ENCODE measurements at places on chromosomes 13 and 19.
A peak's percentile ranks its signal among the peaks of the same experiment; 100 is the strongest.

- no peak for DNase-seq
Observed at GRCh38 chr13:98977568-98978265, at the start of gene DOCK9. Gene DOCK9, minus strand, starts transcription at chr13:98978064. Its CDS starts 155 bp downstream, at chr13:98977909.

DNA sequence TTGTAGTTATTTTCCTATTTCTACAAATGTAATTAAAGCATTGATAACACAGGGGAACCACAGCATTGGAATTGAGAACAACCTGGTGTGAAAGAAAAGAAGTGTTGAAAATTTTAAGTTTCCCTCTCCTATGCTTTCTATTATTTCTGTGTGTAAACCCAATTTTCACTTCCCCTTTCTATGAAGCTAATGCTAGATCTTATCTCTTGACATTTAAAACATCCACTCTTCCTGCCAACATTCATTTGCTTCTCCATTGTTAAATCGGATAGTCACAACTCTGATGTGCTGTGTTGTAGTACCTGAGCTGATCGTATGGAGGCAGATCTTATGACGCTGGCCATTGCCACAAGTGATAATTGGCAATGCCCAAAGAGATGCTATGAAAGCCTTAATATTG, 203.0 kb downstream of the ITGBL1 start:
- DNase-seq, result no peak

GRCh38 chr13:111850458-111850857, 216.5 kb upstream of the SOX1 start:
- peak; percentile 32 for DNase-seq

GRCh38 chr13:48000559-48001113, 437 bp downstream of the SUCLA2 start:
- no peak for DNase-seq

GRCh38 chr13:73741111-73741510, 393.1 kb downstream of the KLF12 start:
- no peak for DNase-seq

DNA sequence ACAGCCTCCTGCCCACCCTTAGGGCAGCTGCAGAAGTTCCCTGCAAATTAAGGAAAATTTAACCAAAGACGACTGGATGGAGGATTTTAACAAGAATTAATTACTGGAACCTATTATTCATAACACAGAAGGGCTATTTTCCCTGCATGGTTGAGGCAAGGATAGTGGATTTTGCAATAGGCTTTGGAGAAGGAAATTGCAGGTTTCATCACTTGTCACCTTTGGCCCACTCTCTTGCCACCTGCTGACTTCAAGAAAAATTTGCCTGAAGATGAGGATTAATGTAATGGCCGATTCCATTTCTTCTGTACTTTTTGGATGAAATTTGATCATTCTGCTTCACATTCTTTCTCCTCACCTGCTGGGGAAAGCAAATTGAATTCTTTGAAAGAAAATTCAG, 261.7 kb downstream of the FGF9 start:
- DNase-seq, result no peak

DNA sequence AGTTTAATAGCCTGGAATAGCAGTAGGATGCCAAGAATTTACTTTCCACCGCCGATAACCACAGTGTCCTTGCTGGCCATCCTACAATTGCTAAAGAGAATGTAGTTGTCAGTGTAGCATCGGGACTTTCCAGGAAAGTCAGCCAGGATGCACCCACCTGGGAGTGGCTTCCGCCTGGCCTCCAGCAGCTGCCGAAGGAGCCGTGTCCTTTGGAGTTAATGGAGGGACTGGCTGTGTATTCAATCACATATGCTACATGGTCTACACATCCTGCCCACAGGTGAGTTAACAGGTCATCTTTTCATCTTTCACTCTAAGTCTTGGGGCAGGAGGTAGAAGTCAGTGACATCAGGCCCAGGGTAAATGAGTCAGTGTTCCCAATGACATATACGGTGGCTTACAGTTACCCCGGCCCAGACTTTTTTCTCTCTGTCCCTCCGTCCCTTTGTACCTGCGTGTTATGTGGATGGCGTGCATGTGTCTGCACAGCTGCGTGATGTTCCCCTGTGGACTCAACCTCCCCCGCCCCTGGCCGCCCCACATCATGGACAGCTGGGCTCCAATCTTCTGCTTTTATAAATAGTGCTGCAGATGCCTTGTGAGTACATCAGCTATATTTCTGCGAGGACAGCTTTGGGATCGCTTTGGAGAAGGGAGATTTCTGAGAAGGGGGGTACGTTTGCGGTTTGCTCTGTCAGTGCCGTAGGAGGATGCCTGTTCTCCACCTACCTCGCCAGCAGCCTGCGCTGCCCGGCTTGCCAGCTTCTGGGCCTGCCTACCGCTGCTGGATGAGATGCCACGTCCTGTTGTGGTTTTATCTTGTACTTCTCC, 63.1 kb downstream of the ATP11A start:
- DNase-seq, result no peak

GRCh38 chr13:113413898-113414282, 39.4 kb downstream of the ADPRHL1 start:
- no peak for DNase-seq

- no peak for DNase-seq
Observed at GRCh38 chr13:74299721-74300120, 165.5 kb upstream of the KLF12 start.

DNA sequence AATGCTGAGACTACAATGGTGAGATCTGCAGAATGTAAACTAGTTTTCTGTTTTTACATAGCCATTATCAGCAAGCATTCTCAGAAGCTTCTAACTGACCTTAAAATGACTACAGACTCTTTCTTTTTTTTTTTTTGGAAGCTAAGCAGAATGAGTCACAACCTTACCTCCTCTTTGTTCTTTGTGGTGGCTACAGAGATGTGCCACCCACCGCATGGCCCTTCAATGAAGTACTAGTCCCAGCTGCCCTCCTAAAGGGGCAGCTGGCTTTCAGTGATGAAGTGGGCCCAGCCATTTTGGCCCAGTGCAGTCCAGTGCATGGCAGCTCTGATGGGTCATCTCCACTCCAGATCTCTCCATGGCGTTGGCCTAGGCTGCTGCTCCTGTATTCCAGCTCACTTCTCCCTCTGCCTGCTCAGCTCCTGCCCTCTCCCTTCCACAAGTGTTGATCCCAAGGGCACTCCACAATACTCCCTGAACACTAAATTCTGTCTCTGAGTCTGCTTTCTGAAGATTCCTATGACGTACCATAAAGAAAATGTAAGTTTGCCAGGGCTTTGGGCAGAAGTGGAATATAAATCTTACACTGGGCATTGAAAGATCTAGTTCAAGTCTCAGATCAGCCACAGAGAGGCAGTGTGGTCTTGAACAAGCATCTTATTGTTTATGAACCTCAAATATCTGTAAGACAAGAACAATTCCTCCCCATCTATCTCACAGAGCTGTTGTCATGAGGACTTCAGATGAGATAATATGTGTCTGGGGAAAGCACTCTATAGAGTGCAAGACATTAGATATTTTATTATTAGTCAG, 85.6 kb downstream of the RXFP2 start:
- no peak for DNase-seq
